ENCODE measurements at places on chromosomes 3 and 15. TPM values are rescaled to one million over a fixed set of nuclear protein-coding genes. Genes with fewer than 3 reads are reported as not detected.

FES gene
- 16.7 TPM for total RNA-seq

DNA sequence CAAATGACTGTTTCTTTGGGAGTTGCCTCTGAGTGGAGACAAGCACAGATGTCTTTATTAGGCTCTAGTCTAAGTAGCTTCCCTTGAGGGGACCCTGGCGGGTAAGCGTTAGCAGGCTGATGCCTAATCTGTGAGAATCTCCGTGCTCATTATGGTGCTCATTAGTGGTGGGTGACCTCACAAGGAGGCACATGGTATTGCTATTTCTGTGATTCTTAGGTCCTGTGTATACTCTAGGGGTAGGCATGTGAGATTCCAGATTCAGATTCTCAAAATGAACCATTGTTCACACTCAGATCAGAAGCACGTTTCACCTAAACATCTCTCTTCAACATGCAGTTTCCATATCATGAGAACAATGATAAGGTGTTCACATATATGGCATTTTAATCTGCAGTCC, 809.7 kb downstream of the NR2F2 start:
- DNase-seq, result no peak

GRCh38 chr3:53721187-53722119, 124.8 kb downstream of the CHDH start:
- no peak for DNase-seq

- no peak for DNase-seq
Observed at GRCh38 chr15:38238311-38238710, 14.3 kb upstream of the SPRED1 start.

DNA sequence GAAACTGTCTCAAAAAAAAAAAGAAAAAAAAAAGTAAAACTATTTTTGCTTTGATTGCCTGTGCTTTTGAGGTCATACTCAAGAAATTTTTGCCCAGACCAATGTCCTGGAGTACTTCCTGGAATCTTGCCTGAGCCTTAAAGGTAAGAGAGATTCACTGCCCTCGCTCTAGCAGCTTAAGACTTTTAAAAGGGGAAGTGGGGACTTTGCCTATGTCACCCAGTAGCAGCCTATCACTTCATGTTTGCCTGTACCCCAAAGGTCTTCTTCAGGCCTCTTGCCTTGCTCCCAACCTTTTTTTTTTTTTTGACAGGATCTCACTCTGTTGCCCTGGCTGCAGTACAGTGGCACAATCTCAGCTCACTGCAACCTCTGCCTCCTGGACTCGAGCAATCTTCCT, 18.9 kb upstream of the GOLGB1 start:
- no peak for DNase-seq

GRCh38 chr3:182180654-182181385, 469.1 kb downstream of the SOX2 start:
- no peak for DNase-seq

DNA sequence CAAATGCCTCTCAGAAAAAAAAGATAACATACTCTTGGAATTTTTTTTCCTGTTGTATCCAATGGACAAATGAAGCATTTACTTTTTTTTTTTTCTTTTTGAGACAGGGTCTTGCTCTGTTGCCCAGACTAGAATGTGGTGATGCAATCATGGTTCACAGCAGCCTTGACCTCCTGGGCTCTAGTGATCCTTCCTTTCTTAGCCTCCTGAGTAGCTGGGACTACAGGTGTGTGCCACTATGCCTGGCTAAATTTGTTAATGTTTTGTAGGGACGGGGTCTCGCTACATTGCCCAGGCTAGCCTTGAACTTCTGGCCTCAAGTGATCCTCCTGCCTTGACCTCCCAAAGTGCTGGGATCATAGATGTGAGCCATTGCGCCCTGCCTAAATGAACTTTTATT, 167.2 kb downstream of the ISL2 start:
- no peak for DNase-seq

GRCh38 chr3:55662683-55663082, 175.6 kb upstream of the WNT5A start:
- no peak for DNase-seq

All from muscle of leg (tissue), 16 donors.